Smooth muscle cell of the umbilical artery (primary cell): ENCODE measurements at places on chromosomes 1 and 21. TPM values are rescaled to one million over a fixed set of nuclear protein-coding genes. Genes with fewer than 3 reads are reported as not detected.

The KCNJ6 gene
- total RNA-seq: 0.30 TPM in 1 of 2 replicates, not detected in the other

The TNFRSF4 gene
- total RNA-seq: under 0.01 and 0.14 TPM in 2 replicates

The OR2L5 gene
- total RNA-seq: not detected in 2 replicates

The ZNF648 gene
- total RNA-seq: not detected in 2 replicates

The METTL25B gene
- 9.1 and 10.4 TPM in 2 replicates for total RNA-seq

The IGSF9 gene
- total RNA-seq: not detected in 2 replicates

The C21orf91 gene
- 4.5 and 5.8 TPM in 2 replicates for total RNA-seq

The SAMD11 gene
- 5.4 and 25.2 TPM in 2 replicates for total RNA-seq

The APCS gene
- total RNA-seq: not detected in 2 replicates

The PAPPA2 gene
- total RNA-seq: 13.6 and 15.4 TPM in 2 replicates

The MYOC gene
- not detected in 2 replicates for total RNA-seq

The LRRN2 gene
- total RNA-seq: not detected in 2 replicates

The SYT2 gene
- not detected in 2 replicates for total RNA-seq

The DAP3 gene
- total RNA-seq: 53.7 and 71.6 TPM in 2 replicates

The TCHH gene
- not detected in 2 replicates for total RNA-seq

The APOBEC4 gene
- not detected in 2 replicates for total RNA-seq

The BRINP2 gene
- total RNA-seq: under 0.01 and 0.05 TPM in 2 replicates

The TRIM67 gene
- not detected in 2 replicates for total RNA-seq

The LAMC2 gene
- total RNA-seq: 203 and 594 TPM in 2 replicates

The OR2AK2 gene
- total RNA-seq: not detected in 2 replicates
